Airway epithelial cell (primary cell): ENCODE measurements at places on chromosomes 11 and 22. TPM values are rescaled to one million over a fixed set of nuclear protein-coding genes. Genes with fewer than 3 reads are reported as not detected.

NDUFS8 gene
- total RNA-seq = 204 and 299 TPM in 2 replicates

EIF1AD gene
- 24.1 and 33.0 TPM in 2 replicates for total RNA-seq

APOA1 gene
- not detected in 2 replicates for total RNA-seq

MS4A8 gene
- not detected in 2 replicates for total RNA-seq

DCUN1D5 gene
- 106 and 158 TPM in 2 replicates for total RNA-seq

DEUP1 gene
- total RNA-seq = not detected in 2 replicates

DDTL gene
- total RNA-seq = not detected in 2 replicates

OR52E8 gene
- not detected in 2 replicates for total RNA-seq

MIOX gene
- not detected in 2 replicates for total RNA-seq

HPX gene
- total RNA-seq = 0.28 TPM in 1 of 2 replicates, not detected in the other

BEST1 gene
- 0.23 TPM in 1 of 2 replicates, not detected in the other for total RNA-seq

GRAP2 gene
- not detected in 2 replicates for total RNA-seq

TSPAN32 gene
- not detected in 2 replicates for total RNA-seq

CLTCL1 gene
- total RNA-seq = 5.8 and 7.9 TPM in 2 replicates
